ENCODE measurements at places on chromosomes 12 and 14.

DNA sequence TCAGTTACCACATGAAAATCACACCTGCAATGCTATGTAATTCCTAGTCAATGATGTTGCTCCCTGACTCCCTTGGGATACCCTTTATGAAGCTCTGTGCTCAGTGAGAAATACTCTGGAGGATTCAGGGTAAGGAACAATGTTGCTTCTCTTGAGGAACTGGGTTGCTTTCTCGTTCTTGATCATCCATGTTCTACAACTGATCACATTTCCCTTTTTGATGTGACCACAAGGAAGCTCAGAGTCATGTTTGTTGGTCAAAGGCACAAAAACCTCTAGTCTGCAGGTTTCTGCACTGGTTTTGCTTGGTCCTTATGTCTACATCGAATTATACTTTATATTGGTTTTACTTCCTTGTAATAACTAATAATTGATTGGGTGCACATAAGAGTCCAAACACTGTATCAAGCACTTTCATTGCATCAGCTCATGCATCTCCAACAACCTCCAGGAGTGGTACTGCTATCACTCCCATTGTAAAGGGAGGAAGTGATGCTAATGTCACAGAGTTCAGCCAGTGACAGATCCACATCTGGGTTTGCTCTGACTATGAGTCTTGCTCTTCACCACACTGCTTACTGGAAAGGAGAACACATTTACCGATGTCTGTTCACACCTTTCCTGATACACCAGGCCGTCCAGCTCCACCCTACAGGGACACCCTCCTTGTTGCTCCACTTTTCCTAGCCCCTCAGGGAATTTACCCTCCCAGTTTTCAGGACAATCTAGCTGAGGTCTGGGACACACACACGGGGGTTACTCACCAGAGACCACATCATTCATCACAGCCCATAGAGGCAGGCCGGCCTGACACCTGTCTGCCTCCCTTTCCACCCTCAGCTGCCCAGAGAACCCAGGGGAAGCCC lies 41.0 kb downstream of the CMKLR1 start:
- no peak for DNase-seq

GRCh38 chr12:131363393-131363792 lies 347.5 kb upstream of the SFSWAP start:
- no peak for DNase-seq

GRCh38 chr12:69947123-69947522 lies 122.1 kb downstream of the MYRFL start:
- DNase-seq, result no peak

- no peak for DNase-seq
These were observed 103.9 kb downstream of the SUDS3 start for GRCh38 chr12:118480235-118480634.

GRCh38 chr12:113232840-113233585 lies 11.7 kb downstream of the TPCN1 start:
- peak; percentile 52 for DNase-seq

GRCh38 chr12:18946106-18946505 lies 183.4 kb upstream of the PLEKHA5 start:
- DNase-seq, result no peak

All from stimulated activated CD8-positive, alpha-beta memory T cell treated with anti-CD3 and anti-CD28 coated beads, Interleukin-7, amount 100 ng/mL, for 4 hours (primary cell).